ENCODE measurements at places on chromosomes 16 and 17.

- DNase-seq = peak; percentile 31
These were observed at the start of gene RAB26 for GRCh38 chr16:2147981-2148671. RAB26 (plus strand) TSS chr16:2148625; CDS start chr16:2148784, 159 bp downstream.

- DNase-seq = no peak
These were observed 157.6 kb upstream of the PLCG2 start for GRCh38 chr16:81621496-81621895.

DNA sequence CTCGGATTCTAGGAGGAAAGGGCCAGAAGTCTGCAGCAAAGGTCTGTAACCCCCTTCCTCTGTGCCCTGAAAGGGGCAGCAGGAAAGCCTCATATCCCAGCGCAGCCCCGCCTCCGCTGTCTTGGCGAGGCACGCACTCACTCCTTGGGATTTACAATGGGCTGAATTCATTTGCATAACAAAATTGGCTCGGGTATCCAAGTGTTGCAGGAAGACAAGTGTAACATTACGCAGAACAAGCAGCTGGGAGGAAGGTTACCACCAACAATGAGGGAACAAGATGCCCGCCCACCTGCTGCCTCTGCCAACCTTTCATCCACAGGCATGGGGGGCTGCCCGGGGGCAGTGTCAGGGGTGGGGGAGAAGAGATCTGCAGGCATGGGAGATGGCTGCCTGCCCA, 130.4 kb downstream of the MRM1 start:
- DNase-seq = no peak

DNA sequence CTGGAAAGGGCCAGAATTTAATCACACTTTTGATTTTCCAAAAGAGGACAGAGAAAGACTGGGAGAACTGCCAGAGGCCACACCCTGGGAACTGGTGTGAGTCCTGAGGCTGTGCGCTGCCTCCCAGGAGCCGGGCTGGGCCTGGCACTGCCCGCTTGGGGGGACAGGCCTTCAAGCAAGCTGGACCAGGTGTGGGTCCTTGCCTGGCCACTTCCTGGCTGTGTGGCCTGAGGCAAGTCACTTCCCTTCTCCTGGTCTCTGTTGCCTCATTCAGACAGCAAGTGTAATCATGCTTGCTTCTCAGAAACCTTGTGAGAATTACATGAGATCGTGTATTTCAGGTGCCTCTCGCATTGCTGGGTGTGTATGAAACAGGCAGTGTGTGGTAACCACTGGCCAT, 143.0 kb downstream of the SNX29 start:
- no peak for DNase-seq

DNA sequence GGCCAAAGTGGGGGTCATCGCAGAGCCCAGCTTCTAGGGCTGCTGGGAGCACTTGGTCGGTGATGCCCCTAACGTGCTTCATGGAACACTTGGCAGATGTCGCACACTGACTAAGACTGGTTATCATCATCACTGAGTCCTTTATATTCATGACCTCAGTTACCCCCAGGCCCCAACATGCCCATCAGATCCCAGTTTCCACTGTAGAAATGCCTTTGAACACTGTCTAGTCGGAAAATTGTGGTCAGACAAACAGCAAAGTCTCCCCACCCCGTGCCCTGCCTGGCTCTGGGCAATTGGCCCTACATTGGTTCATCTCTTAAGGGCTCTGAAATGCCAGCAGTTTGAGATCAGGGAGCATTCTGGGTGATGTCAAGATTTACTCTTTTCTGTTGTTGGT, 51.3 kb downstream of the NKD1 start:
- no peak for DNase-seq

DNA sequence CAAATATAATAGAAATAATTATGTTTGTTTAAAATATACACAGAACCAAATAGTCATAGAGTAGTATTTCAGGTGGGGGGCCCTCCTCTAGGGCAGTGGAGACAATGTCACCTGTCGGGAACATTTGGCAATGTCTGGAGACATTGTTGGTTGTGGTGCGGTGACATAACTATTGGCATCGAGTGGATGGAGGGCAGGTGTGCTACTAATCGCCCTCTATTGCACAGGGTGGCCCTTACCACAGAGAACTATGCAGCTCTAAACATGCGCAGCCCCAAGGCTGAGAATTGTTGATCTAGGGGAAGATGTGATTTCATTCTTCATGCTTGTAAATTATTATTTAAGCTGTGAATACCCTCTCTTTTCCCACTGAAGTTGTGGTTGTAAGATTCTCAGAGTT, 594.0 kb downstream of the WWOX start:
- DNase-seq = no peak

GRCh38 chr16:85455534-85455933, 157.6 kb upstream of the GSE1 start:
- DNase-seq = no peak

DNA sequence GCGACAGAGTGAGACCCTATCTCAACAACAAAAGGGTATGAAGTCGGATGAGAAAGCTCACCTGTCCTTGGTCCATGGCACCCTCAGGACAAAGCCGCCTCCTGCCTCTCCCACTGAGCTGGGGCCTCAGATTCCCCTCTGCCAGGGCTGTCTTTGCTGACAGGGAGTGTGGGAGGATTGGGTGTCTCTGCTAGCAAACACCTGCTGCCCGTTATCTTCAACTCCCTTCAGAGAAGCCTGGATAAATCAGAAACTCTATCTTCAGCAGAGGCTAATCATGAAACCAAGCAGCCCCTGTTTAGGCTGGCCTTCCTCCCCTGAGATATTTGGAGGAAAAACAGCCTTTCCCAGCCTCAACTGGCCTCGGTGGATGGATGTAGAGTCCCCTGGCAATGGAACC, 36.3 kb upstream of the CDH1 start:
- DNase-seq = no peak

GRCh38 chr17:46736100-46736499, 82.4 kb downstream of the WNT3 start:
- DNase-seq = no peak

GRCh38 chr16:589658-590187, at the start of gene RAB40C:
RAB40C (plus strand) TSS chr16:590066; CDS start chr16:590292, 226 bp downstream.
- peak; percentile 94 for DNase-seq

- DNase-seq = no peak
These were observed 11.4 kb downstream of the ARSG start for GRCh38 chr17:68302666-68303065.

DNA sequence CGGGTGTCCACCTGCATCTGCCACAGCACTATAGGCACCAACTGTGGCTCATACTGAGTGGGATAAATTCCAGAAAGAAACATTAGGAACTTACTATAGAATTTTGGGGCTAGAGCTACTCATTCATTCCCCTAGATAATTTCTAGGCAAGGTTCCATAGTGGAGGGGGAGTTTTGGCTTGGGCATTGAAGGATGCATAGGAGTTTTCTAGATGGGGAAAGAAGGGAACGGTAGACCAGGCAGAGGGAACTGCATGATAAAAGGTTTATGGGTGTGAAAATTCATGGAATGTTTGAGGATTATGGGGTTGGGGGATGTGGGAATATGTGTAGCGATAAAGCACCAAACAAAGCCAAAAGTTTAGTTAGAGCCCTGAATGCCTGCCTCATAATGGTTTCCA, 35.5 kb downstream of the IL4R start:
- DNase-seq = no peak

DNA sequence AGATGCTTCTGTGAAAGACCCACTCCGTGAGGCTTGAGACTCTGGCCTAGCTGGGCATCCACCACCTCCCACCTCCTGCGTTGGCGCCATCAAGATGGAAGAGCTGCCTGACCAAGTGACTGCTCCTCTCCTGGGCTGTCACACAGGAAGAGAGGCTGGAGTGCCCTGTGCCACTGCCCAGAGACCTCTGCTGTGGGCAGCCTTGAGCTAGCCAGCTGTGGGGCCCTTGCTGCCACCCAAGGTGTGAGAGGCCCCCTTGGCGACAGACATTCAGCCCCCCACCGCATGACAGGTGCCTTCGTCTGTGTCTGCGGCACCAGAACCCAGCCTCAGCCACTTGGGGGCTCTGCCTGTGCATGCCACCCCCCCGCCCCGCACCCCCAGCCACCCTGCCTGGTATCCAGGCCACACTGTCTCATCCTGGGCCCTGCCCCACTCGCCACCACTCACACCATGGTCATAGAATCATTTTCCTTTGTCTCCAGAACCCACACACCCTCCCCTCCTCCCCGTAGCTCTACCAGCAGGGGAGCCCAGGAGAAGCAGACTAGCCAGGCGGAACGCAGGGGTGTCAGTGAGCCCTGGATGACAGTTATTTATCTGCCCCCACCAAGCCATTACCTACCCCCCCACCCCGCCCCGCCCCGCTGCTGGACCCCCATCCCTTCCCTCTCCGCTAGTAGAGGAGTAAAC, 120.9 kb upstream of the LHX1 start:
- no peak for DNase-seq

- DNase-seq = no peak
These were observed 5.3 kb downstream of the MYCBPAP start for GRCh38 chr17:50513495-50513894.

- DNase-seq = no peak
These were observed 136.1 kb downstream of the SPACA3 start for GRCh38 chr17:33127706-33128105.
